ENCODE measurements at places on chromosomes 16 and 17.

DNA sequence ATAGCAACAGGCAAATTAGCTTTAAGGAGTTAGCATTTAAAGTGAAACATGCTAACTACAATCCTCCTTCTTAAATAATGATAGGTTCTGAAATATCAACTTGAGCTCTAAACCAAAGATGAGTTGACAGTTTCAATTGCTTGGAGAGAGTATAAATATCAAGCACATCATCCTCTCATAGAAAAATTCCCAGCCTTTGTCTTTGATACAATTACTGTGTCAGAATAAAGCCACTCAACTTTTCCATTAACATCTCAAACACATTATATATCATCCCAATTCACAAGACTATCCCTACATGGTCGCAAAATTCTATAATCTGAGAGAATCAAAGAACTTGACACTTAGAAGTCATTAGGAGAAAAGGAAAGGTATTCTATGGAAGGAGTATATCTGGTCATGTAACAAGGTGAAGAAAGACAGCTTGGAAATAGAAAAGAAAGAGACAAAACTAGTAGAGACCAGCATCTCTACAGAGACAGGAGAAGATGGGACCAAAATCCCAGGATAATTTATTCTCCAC lies 189.8 kb downstream of the CEP112 start:
- no peak for DNase-seq

- DNase-seq: peak; percentile 33
These were observed 26.9 kb downstream of the HSD17B2 start for GRCh38 chr16:82061861-82062525.

GRCh38 chr16:88282564-88283395 lies 100.0 kb upstream of the ZNF469 start:
- DNase-seq: peak; percentile 37

DNA sequence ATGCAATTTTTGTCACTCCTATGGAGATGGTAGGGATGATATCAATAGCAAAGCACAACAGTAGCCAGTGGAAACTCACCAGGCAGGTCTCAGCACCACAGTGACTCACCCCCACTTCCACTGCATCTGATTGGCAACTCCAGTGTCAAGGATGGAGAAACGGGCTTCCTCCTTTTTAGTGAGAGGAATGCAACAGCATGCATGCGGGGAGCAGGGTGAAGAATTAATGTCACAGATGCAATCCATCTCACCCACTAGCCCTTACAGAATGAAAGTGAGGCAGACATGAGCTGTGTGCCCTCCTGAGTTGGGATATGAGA lies 467.0 kb upstream of the C16orf82 start:
- no peak for DNase-seq

DNA sequence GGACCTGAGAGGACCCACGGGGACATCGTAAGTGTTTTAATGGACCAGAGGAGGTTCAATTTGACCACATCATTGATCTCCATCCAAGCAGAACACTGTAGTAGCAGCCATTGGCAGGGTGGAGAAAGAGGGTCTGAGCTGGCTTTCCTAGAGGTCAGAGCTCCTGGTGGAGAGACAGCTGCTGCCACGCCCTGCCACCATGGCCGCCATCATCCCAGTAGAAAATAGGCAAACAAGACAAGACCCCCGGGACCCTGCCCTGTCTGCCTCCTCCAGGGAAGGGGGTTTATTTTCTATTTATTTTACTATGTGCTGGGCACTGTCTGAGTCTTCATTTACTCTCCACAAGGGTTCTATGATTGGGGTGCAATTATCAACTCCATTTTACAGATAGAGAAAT lies 11.4 kb upstream of the ITGA3 start:
- DNase-seq: no peak

GRCh38 chr17:65346166-65346565 lies 209.0 kb downstream of the RGS9 start:
- peak; percentile 3 for DNase-seq

DNA sequence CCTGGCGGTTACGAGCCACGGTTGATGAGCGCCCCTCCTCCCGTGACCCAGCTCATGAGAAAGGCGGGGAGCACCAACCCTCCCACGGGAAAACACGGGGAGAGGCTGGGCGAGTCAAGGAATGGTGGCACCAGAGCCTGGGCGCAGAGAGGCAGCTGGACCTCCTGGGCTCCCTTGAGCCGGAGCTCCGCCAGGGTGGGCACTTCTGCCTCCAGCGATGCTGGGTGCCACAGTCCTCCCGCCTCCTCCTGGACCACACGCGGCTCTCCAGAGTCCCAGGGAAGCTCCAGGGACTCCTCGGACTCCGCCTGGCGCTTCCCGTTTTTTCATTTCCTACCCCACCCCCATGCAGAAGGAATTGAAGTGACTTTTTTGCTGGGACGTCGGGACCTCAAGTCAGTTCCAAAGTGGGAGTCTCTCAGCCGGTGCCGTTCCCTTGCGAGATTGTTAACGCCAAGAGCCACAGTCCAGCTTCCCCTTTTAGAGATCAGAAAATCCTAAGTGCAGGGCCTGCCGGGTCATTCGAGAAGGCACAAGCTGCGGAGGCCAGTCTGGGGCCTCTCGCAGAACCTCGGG lies 6.6 kb upstream of the CBX8 start:
- no peak for DNase-seq

DNA sequence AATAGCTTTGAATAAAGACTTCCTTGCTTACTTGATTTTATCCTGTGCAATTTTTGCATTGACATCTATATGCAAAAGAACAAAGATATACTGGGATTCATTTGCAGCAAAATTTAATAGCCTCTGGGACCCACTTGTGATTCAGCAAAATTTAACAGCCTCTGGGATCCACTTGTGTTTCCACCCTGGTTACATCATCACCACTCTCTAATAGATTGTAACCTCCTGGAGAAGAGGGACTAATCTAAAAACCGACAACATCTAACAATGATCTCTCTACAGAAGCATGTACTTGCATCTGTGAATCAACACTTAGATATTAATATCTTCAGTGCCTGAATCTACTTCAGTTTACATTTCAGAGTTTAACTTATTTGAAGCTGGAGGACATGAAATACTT lies 202.0 kb upstream of the CPHXL start:
- DNase-seq: peak; percentile 60

- DNase-seq: no peak
These were observed 147.7 kb downstream of the BCAS3 start for GRCh38 chr17:60825351-60825750.

- no peak for DNase-seq
These were observed at the start of gene TBX4 for GRCh38 chr17:61452301-61453290. Gene TBX4, plus strand, starts transcription at chr17:61452422. Its CDS starts 4,069 bp downstream, at chr17:61456491.

GRCh38 chr17:32461853-32462617 lies 17.7 kb downstream of the PSMD11 start:
- peak; percentile 68 for DNase-seq

GRCh38 chr17:8985054-8985701 lies 19.7 kb upstream of the PIK3R5 start:
- DNase-seq: no peak

DNA sequence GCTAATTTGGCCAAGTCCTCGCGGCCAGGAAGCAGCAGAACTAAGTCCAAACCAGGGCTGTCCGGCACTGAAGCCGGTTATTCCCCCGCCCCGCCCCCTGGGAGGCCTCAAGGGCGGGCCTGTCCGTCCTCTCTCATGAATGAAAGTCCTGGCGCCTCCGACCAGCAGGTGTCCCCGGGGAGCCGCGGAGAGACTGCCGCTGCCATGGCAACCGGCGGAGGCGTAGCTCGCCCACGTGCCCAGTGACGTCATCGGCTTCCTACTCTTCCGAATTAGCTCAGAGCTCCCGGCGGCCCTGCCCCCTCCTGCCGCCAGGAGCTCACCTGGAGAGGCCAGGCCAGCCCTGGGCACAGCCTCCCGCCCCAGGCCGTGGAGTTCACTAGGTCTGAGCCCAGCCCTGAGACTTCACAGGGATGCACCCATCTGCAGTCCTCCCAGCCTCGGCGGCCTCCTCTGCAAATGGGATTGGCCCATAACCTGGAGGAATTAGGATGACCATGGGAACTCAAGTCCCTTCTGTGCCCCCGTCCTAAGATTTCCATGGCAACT lies 1.3 kb downstream of the SPATA2L start:
- DNase-seq: peak; percentile 96

DNA sequence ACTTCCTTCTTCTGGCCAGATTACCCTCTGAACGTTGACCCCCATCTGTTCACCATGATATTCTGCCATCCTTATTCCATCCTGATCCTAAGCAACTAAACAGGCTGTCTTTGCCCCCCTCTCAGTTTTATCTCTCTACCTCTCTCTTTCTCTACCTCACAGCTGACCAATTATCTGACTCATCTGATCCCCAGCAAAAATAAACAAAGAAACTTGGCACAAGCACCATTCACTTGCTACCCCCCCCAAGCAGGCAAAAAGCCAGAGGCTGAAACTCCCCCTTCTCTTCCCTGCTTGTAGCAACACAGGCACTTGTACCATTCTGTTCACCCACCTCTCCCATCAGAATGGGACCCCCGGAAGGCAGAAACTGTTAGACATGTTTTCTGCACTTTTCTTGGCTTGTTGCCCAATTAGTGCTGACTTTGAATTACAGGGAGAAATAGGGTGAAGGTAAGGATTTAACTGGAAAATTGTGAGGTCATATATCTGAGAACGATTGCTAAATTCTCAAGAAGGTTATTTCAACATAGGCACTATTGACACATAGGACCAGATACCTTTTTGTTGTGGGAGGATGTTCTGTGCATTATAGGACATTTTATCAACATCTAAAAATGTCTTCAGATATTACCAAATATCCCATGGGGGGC lies 163.2 kb downstream of the TOX3 start:
- DNase-seq: no peak

GRCh38 chr16:53024045-53024444 lies 28.7 kb downstream of the CHD9NB start:
- DNase-seq: no peak

- no peak for DNase-seq
These were observed 291.1 kb upstream of the IRX3 start for GRCh38 chr16:54577651-54578128.

DNA sequence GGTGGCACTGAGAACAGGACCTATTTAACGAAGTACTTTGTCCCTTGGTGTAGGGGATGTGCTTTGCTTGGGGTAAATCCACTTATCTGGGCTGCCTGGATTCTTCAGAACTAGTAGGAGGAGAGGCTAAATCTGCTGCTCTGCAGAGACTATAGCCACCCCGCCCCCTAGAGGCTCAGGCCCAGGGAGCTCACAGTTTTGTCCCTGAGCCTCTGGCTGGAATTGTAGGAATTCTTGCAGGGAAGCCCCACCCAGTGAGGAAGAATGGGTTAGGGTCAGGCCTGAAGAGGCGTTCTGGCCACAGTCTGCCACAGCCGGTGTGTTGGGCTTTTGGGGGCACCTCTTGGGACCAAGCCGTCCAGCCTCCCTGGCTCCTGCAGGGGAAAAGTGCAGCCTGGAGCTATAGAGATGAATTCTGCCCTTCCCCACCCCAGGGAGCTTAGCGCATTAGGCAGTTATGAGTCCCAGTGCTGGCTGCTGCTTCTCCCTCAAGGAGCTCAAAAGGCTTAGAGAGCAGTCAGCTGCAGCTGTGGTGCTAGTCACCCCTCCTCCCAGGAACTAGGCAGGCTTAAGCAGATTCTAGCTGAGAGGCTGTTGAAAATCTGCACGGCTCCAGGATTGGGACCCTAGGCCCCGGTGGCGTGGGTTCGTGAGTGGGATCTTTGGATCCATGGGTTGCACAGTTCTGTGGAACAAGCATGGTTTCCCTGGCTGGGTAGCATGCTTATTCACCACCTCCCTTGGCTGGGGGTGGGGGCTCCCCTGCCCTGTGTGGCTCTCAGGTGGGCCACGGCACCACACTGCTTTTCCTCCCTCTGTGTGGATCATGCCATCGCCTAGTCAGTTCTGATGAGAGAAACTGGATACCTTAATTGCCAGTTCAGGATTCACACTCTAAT lies 237.4 kb upstream of the TOM1L1 start:
- DNase-seq: no peak
